ENCODE measurements at places on chromosomes 13 and 19. TPM values are rescaled to one million over a fixed set of nuclear protein-coding genes. Genes with fewer than 3 reads are reported as not detected.

Gene ZNF524
- total RNA-seq, result 2.8 TPM

Gene GAPDHS
- total RNA-seq, result not detected

Gene ATP4B
- total RNA-seq, result not detected

Gene PSG6
- total RNA-seq, result not detected

Gene HS6ST3
- total RNA-seq, result 8.4 TPM

Gene SPTBN4
- total RNA-seq, result 27.5 TPM

Gene FCAR
- not detected for total RNA-seq

Gene PDX1
- not detected for total RNA-seq

Gene PGLYRP2
- not detected for total RNA-seq

Gene TTYH1
- 74.7 TPM for total RNA-seq

Gene FFAR2
- total RNA-seq, result 0.16 TPM

Gene HIPK4
- total RNA-seq, result 0.16 TPM

Gene SIGLEC10
- total RNA-seq, result 1.6 TPM

All from occipital lobe (tissue), 3 donors.